Activated CD4-positive, alpha-beta memory T cell treated with anti-CD3 and anti-CD28 coated beads for 36 hours (primary cell): ENCODE measurements at places on chromosomes 16 and 17. TPM values are rescaled to one million over a fixed set of nuclear protein-coding genes. Genes with fewer than 3 reads are reported as not detected.

- DNase-seq: no peak
These were observed 159.9 kb downstream of the ANKFN1 start for GRCh38 chr17:56313201-56313600.

GRCh38 chr17:78130437-78131101, at the start of gene TMC8:
TMC8 (plus strand) TSS chr17:78130771; CDS start chr17:78131589, 818 bp downstream.
- DNase-seq: peak; percentile 89

FBXO39 gene
- total RNA-seq: not detected

DNA sequence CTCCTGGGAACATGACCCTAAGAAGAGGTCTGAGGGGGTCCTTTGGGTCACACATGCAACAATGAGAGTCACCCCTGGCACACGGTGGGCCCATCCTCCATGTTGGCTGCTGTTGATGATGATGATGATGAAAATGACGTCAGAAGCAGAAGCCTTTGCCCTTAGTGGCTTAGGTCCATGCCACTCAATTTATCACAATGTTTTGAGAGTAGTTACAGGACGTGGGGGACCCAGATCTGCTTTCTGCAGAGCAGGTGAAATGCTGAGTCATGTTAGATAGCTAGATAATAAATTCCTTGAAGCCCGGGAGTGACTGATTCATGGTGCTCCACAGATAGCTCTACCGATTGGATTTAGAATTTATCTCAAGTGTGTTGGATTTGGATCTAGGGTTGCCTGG, 53.9 kb downstream of the VPS35L start:
- DNase-seq: no peak

GRCh38 chr16:86243123-86243473, 267.2 kb upstream of the FOXF1 start:
- DNase-seq: no peak

ATP2A1 gene
- total RNA-seq: 3.8 TPM

DNA sequence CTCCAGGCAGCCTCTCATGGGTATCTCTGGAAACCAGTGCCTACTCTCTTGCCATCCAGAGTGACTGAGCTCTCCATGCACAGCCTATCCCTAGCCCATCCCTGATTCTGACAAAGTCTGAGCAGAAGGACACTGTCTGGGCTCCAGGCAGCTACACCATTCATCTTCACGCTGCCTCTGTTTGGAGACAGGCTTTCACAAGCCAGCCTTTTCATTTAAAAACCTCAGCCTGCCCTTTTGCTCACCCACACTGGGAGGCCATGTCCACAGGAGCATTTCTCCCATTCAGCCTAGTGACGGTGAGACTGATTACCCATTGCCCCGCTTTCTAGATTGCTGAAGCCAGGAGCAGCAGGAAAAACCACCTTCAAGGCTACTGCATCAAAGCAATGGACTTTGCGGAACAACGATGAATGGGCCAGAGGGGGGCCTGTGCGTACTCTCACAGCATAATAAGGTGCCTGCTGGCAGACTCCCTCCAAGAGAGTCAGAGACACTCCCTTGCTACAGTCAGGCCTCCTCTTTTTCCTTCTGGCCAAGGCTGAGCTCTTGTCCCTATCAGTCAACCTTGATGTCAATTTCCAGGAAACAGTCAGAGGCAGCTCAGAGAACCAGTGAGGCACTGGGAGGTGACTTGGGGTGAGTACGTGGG, 24.7 kb upstream of the CDH13 start:
- DNase-seq: no peak

MGRN1 gene
- 72.7 TPM for total RNA-seq

- DNase-seq: no peak
These were observed 8.0 kb downstream of the CDR2 start for GRCh38 chr16:22366371-22366770.

- DNase-seq: no peak
These were observed 101.9 kb downstream of the ZFHX3 start for GRCh38 chr16:72946063-72946462.

DNA sequence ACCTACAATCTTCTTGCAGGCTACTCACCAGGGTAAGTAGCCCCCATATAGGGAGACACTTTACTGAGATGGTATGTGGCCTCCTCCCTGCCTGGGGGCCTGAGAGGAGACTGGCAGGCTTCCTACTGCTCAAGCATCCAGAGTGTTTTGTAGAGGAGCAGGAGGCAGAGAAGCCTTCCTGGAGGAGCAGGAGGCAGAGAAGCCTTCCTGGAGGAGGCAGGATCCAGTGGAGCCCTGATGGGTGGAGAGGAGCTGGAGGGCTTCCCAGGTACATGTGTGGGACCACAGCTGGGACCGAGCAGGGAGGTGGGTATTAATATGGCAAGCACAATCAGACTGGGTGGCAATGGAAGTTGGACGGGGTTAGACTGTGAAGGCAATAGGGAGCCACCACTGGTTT, 2.1 kb upstream of the ADGRG5 start:
- DNase-seq: peak; percentile 6

GRCh38 chr17:6069539-6070429, at the start of gene WSCD1:
WSCD1 (plus strand) TSS chr17:6070379; CDS start chr17:6080659, 10,280 bp downstream.
- DNase-seq: no peak

GRCh38 chr16:50260206-50261159, 5.9 kb upstream of the ADCY7 start:
- no peak for DNase-seq

DNA sequence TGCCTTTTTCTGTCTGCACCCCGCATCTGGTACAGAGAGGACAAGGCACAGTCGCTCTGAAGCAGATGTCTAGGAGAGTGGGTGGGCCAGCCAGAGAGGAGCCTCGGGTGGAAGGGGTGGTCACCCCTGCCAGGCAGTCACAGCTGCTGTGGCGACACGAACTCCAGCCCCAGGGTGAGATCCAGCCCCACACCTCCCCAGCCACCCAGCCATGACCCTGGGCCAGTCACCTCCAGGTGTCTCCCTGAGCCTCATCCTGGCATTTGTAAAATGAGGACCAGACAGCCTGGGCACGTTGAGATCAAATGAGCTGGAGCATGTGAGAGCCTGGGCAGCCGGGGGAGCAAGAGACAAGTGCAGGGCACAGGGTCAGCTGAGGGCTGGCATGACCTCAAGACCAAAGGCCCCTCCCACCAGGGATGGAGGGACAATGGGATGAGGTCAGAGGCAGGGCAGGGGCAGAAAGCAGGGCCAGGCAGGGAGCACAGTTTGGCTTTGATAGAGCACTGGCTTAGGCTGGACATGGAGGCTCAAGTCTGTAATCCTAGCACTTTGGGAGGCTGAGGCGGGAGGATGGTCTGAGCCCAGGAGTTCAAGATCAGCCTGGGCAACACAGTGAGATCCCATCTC, 7.7 kb downstream of the ADAM11 start:
- no peak for DNase-seq

DNA sequence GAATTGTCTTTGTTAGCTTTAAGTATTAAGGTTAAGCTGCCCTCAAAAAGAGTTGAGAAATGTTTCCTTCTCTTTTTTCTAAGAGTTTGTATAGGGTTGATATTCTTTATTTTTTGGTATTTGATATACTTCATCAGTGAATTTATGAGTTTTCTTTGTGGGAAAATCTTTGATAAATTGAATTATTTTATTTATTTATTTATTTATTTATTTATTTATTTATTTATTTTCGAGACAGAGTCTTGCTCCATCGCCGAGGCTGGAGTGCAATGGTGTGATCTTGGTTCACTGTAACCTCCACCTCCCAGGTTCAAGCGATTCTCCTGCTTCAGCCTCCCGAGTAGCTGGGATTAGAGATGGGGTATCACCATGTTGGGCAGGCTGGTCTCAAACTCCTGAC, 19.9 kb downstream of the TEFM start:
- no peak for DNase-seq

DNA sequence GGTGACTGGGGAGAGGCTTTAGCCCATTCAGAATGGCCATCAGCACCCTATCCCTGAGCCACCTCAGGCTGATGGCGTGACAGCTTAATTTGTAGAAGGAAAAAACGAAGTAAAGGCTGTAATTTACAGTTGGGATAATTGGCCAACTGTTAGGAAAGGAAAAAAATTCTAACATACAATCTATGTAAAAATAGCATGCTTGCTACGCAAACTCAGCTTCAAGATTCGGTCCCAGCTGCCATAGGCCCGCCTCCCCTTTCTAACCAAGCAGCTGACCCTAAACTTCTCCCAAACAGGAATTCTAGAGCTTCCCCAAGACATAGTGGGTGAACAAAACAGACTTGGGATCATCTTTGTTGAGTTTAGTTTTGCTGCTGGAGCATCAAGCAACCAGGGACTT, 4.9 kb downstream of the SEZ6 start:
- no peak for DNase-seq

DNA sequence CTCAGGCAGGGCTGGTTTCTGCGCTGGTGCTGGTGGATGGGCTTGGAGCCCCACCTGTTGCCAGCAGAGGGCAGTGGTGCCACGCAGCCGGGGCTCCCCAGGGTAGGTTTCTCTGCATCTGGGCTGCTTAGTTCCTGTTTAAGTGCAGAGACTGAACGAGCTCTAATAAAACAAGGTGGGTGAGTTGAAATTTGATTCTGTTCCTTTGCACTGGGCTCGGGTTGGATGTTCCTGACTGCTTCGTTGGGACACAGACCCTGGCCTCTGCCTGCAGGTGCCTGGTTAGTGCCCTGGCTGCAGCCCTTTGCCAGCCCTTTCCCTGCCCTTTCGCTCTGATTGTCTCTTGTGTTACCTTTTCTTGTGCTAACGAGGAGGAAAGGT, 30.0 kb downstream of the TBCD start:
- peak; percentile 88 for DNase-seq

DNA sequence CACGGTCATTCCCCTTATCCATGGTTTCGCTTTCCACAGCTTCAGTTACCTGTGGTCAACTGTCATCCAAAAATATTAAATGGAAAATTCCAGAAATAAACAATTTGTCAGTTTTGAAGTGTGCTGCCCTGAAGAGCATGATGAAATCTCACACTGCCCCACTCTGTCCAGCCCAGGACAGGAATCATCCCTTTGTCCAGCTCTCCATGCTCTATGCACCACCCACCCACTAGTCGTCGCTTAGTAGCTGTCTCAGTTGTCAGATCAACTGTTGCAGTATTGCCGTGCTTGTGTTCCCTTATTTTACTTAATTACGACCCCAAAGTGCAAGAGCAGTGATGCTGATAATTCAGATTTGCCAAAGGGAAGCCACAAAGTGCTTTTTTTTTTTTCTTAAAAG, 10.3 kb downstream of the KRT9 start:
- no peak for DNase-seq

JPH3 gene
- 0.12 TPM for total RNA-seq

GRCh38 chr16:52123061-52123839, 423.7 kb downstream of the TOX3 start:
- no peak for DNase-seq

- DNase-seq: no peak
These were observed 25.5 kb downstream of the GP2 start for GRCh38 chr16:20301840-20302239.

CNTNAP4 gene
- not detected for total RNA-seq
